ENCODE measurements at places on chromosomes 13 and 19.

- no peak for DNase-seq
Measured at GRCh38 chr19:45253396-45254027, 2.4 kb downstream of the MARK4 start.

DNA sequence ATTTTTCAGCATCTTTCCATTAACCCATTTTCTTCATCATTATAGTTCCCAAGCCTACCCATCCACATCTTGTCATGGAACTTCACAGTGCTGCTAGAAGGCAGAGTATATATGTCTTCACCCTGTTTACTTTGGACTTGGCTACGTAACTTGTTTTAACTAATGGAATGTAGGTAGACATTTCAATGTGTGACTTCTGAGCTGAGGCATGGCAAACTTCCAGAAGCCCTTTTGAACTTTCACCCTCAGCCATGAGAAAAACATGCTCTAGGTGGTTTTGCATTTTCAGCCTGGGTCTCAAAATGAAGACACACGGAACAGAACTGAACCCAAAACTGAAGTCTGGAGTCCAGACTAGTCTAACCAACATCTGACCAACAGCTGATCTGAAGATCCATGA is 3.2 kb downstream of the TEX30 start:
- DNase-seq, result no peak

DNA sequence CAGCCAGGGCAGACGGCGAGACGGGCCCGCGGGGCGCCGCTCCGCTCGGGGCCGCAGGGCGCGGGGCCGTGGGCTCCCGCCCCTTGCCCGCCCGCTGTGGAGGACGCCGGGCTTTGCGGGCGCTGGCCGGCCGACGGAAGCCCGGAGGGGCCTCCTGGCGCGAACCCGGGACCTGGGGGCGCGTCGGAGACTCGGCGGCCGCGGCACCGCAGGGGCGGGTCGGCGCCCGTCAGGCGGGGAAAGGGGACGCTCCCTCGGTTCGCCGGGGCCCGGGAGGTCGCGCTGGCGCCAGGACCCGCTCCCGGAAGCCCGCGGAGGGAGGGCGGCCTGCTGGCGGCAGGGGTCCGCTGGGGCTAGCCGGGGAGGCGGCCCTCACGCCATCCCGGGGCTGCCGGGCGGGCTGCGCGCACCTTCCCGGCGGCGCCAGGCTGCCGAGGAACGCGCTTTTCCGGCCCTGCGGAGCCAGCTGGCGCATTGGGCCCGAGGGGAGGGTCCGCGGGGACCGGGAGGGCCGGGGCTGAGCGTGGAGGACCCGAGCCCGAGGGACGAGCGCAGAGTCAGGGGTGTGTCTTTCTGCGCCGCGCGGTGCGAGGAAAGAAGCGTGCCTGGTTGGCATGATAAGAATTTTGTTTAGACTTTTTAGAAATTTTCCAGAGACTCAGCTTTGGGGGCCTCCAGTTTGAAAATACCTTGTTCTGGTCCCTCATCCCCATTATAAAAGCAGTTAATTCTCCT is 511 bp downstream of the GARRE1 start:
- DNase-seq, result no peak

- DNase-seq, result no peak
Measured at GRCh38 chr13:66577358-66577757, 652.8 kb downstream of the PCDH9 start.

DNA sequence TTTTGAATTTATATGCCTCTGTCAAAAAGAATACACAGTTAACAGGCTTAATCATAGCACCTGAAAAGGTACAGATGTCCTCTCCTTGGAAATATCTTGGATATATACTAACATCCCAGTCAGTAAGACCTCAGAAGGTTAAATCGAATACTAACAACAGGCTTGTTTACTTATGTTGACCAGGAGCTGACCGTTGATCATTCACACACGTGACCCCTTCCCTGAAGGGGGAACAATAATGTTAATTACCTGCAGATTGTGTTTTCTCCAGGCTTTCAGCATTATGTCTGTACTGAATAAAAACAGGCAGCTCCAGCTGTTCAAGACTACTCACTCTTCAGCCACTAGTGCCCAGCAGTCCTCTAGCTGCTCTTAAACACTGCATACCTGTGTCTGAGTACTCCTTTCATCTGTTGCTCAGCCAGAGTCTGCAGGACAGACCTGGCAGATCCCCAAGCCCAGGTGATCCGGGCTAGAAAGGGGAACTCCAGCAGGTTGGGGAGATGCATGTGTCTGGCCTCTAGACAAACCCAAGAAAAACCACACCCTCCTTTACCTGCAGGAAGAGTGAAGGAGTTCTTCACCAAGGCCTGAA is 163.9 kb downstream of the RNF17 start:
- DNase-seq, result no peak

- DNase-seq, result peak; percentile 44
Measured at GRCh38 chr19:8148410-8149260, 757 bp downstream of the FBN3 start.

GRCh38 chr13:31950111-31950815 is 81.3 kb upstream of the FRY start:
- no peak for DNase-seq

- DNase-seq, result no peak
Measured at GRCh38 chr19:33416307-33417215, 43.1 kb downstream of the CEBPG start.

DNA sequence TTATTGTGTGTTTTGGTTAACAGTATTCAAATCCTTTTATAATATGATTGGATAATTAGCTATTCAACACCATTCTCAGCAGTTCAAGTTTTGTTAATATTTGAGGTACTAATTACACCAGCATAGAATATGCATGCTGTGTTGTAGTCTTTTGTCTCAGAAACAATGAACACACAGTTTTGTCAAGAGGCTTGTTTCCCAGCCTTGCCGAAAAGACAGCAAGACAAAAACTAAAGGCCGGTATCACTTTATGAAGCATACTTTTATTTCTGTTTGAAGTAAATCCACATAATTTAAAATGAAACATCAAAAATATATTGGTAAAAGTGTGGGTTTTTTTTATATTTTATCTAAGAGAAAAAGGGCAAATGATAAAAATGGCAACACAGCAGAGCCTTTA is 7.5 kb downstream of the GPR180 start:
- DNase-seq, result no peak

GRCh38 chr19:18855647-18856384 is 24.1 kb downstream of the UPF1 start:
- no peak for DNase-seq

- no peak for DNase-seq
Measured at GRCh38 chr13:30222254-30222653, 85.1 kb downstream of the KATNAL1 start.

GRCh38 chr13:31749929-31750328 is 10.6 kb downstream of the RXFP2 start:
- no peak for DNase-seq

- no peak for DNase-seq
Measured at GRCh38 chr19:13506471-13506820, at the start of gene CACNA1A. TSS of gene CACNA1A (minus strand) at chr19:13506479. CDS start at chr19:13506224, 255 bp downstream.

DNA sequence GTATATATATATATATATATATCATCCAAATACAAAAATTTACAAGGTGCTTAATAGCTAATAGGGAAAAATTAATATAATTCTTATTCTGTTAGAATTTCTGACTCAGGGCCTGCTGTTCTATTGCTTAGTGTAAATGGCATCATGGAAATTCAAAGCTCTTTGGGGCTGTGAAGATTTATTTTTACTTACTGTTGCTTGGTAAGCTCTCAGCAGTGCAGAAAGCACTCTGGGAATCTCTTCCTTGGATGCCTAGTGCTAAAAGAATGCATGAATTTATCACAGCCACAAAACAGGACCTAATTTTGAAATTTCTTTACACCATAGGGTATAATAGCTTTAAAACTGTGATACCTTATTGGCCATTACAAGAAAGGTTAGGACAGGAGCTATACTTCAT is 69.3 kb upstream of the SLAIN1 start:
- no peak for DNase-seq

- DNase-seq, result no peak
Measured at GRCh38 chr13:37492075-37492474, 106.5 kb downstream of the POSTN start.

DNA sequence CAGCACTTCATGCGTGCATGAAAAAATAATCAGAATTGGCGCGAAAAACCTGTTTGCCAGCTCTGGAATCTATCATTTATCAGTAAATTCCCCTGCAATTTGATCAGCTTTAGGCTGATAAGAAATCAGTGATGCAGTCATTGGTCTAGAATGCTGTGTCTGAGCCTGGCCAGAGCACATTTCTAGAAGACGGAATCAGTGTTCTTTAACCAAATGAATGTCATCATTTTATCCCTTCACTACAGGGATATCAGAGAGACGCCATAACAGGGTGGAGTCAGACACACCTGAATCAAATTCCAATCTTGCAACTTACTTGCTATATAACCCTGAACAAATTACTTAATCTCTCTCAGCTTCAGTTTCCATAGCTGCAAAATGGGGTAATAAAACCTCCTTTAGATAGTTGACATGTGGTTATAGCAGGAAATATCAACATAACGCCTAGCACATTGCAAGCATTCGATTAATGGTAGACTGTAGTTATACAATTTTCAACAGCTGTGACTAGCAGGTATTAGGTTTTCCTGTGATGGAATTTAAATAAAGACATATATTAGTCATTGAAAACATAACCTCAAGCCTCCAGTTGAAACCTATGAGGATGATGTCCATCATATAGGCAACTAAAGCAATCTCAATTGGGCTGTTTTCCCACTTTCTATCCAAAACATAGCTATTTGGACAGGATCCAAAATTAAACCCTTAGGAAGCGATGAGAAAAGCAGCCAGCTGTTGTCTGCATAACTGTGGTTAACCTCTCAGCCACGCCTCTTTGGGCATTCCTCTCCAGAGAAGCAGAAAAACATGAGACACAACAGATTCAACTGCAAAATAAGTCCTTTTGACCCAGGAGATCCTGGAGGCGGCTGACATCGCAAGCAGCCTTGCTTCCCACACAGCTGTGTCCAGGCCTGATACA is 51.6 kb upstream of the UBL3 start:
- DNase-seq, result peak; percentile 79

GRCh38 chr13:112325920-112326645 is 50.1 kb upstream of the SPACA7 start:
- DNase-seq, result peak; percentile 27

DNA sequence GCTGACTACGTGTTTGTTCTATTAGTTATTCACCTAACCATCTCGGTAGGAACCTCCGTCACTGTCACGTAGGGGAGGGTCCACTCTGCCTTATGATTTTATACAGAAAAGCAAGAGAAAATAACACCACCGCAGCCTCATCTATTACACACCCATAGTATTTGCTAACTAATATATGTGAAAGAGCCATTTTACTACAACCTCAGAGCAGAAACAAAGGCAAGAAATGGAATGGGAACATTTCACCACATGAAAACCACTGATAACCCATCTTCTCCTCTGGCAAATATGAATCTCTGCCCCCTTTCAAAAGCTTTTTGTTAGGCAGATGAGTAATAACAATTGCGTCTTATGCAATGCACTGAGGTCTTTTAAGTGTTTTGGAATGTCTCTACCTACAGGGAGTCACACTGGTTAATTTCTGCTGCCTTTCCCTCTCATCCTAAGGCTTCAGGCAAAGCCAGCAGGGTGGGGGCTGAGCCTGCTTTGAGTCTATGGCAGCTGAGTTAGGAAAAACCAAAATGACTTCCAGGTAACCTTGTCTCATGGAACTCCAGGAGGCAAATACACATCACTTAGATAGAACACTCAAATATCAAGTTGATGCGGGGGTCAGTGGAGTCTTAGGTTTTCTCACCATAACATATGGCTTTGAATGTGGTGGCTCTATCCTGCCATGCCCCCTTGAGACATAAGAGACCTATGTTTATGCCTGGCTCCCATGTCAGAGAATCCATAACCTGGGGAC is 15.0 kb downstream of the TSHZ3 start:
- peak; percentile 6 for DNase-seq

DNA sequence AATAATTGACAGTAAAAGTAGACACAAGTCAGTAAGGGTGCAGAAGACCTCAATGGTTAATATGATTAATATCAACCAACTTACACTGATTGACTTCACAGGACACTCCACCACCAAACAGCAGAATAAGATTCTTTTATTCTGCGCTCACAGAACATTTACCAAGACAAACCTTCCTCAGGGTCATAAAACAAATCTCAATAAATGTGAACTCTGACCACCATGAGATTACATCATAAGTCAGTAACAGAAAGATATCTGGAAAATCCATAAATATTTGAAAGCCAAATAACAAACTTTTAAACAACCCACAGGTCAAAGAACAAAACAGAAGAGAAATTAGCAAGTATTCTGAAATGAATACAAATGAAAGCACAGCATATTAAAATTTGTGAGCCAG is 99.7 kb downstream of the SPACA7 start:
- no peak for DNase-seq

DNA sequence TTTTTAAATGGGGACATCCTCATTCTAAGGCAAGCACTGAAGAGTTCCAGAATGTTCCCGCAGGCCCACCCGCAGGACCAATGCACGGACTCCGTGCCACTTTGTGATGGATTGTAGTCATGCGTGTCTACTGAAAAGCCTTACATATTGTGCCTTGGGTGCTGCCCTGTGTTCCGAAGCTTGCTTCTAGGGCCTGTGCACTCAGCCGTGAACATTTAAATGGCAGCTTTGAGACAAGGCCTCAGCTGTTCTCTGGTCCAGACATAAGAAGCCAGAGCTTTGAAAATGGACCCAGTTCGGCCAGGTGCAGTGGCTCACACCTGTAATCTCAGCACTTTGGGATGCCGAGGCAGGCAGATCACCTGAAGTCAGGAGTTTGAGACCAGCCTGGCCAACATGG is 75.3 kb upstream of the CACNA1A start:
- DNase-seq, result no peak

- DNase-seq, result no peak
Measured at GRCh38 chr13:45564133-45564776, 51.3 kb downstream of the ERICH6B start.

GRCh38 chr13:99863789-99864626 is 107.6 kb downstream of the ZIC5 start:
- no peak for DNase-seq

DNA sequence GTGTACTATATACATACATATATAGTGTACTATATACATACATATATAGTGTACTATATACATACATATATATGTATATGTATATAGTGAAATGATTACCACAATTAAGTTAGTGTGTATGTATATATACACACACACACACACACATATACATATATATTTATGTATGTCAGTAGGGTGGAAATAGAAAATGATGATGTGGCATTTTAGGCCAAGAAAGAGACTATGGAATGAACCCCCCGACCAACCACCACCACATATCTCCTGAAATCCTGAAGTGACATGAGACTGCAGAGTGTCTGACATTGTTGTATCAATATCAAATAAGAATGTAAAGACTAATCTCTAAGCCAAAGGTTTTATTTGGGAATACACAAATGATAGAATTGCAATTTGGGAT is 107.6 kb downstream of the RFC3 start:
- no peak for DNase-seq

- no peak for DNase-seq
Measured at GRCh38 chr13:46687810-46688209, 109.2 kb downstream of the ESD start.

DNA sequence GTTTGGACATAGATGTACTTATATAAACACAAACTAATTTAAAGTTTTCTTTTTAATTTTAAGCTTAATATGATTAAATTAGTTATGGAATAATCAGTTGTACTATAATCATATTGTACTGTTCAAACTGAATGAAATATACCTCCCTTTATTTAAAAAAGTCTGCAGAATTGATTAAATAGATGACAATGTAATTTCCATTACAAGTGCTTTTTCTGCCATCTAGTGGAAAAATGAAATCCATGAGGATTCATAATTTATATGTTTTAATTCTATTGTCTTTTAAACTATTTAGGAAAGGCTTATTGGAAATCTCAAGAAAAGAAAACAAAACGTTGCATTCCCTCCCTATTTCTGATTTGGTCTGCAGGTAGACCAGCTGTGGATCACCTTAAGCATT is 30.9 kb downstream of the MZT1 start:
- DNase-seq, result no peak

- DNase-seq, result no peak
Measured at GRCh38 chr13:101415358-101416174, 742 bp downstream of the NALCN start.
